ENCODE measurements at places on chromosomes 7 and 10.

DNA sequence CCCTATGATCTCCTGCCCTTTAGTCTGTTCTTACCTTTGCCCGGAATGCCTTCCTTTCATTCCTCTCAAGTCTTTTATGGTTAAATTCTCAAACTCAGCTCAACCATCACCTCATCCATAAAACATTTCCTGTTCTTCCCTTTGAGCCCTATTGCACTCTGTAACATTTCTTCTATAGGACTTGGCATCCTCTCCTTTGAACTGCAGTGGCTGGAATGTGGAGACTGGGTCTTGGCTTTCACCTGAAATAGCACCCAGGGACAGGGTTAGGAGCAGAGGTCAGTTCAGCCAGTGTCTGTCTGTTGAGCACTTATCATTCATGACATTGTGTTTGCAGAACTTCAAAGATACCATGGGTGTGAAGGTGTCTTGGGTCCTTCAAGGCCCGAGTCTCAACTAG, 7.2 kb downstream of the NFE2L3 start:
- no peak for DNase-seq

DNA sequence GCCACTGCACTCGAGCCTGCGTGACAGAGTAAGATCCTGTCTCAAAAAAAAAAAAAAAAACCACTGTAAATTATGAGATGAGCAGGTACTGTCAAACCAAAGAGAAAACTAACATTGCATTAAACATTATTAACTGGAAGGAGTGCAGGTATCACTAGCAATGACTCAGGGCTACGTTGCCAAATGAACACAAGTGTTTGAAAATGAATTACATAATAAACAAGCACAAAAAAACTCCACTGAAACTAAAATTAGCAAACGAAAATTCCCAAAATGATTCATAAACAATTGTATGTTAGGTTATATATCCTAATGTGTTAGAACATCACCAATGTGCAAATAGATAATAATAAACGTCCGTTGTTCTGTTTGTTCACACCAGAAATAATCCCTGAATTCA, 42.8 kb downstream of the NSUN6 start:
- DNase-seq: no peak

DNA sequence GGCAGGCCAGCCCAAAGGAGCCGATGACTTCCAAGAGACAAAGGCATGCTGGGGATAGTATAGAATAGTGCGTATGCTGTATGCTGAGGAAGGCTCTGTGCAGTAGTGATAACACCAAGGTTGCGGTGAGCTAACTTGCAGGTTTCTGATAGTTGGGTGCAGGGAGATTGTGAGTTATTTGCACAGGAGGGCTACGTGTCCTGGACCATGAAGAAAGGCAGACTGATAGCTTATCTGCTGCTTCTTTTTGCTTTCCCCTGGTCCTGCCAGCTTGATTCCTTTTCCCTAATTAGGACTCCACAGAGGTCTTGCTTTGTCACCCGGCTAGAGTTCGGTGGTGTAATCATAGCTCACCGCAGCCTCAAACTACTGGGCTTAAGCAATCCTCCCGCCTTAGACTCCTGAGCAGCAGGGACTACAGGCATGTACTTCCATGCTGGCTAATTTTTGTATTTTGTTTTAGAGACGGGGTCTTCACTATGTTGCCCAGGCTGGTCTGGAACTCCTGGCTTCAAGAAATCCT, 43.9 kb upstream of the ARHGAP12 start:
- no peak for DNase-seq

GRCh38 chr10:16436367-16436757, 448 bp upstream of the PTER start:
- no peak for DNase-seq

GRCh38 chr7:47335557-47336471, 246.1 kb downstream of the TNS3 start:
- DNase-seq: no peak

GRCh38 chr10:49609283-49610113, 612 bp upstream of the SLC18A3 start:
- no peak for DNase-seq

DNA sequence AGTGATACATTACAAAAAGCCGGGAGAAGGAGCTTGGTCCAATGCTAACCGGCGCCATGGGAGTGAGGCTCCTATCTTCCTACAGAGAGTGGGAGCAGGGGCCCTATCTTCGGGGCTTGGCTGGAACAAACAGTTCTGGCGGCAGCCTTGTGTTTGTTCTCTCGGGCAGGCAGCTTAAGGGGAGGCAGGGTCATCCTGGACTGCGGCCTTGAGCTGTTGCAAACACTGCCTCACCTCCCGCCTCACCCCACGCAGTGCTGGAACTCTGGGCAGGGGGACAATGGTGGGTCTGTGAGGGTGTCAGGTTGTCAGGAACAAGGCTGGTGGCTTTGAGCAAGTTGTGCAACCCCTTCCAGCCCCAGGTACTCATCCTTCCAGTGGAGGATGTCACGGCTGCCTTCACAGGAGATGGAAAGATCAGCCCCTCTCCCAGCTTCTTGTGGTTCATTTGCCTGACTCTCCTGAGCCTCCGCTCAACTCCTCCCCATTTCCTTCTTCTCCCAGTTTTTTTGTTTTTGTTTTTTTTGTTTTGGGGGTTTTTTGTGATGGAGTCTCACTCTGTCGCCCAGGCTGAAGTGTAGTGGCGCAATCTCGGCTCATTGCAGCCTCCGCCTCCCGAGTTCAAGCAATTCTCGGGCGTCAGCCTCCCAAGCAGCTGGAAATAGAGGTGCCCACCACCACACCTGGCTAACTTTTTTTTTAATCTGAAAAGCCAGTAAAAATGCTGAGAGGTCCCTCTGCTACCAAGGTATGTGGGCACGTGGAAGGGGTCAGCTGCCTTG, 57.4 kb downstream of the SPOCK2 start:
- no peak for DNase-seq

DNA sequence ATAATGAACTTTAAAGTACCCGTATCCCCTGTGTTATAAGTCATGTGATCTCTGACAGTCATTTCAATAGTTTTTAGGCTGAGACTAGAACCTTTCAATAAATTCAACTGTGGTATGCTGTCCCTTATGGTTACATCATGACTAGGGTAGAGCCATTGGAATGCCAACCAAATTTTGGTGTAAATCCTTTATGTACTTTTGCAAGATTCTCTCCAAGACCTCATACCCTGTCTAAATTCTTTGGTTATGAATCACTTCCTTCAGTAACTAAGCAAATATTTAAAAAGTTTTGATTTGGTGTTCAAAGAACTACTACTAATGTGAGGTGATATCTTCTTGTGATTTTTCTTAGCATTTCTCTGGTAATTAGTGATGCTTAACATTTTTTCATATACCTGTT, 20.8 kb upstream of the OR6B1 start:
- no peak for DNase-seq

DNA sequence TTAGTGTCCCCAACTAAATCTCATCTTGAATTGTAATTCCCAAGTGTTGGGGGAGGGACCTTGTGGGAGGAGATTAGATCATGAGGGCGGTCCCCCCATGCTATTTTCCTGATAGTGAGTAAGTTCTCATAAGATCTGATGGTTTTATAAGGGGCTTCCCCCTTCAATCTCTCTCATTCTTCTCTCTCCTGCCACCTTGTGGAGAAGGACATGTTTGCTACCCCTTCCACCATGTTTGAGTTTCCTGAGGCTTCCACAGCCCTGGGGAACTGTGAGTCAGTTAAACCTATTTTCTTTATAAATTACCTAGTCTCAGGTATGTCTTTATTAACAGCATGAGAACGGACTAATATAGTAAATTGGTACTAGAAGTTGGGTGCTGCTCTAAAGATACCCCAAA, 365.6 kb downstream of the ANKRD7 start:
- no peak for DNase-seq

DNA sequence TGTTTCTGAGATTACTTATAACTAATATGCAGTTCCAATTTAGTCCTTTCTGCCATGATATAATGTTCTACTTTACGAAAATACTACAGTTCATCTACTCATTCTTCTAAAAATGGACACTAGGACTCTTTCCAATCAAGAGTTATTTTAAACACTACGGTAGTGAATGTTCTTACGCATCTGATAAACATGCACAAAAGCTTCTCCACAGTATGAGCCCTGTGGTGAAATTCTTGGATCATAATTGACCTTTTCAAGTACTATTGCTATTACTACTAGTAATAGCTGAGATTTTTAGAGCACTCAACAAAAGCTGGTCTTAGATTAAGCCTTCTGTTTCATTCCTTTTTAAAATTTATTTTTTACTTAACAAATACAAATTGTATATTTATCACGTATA, 106.4 kb downstream of the CH25H start:
- no peak for DNase-seq

GRCh38 chr10:110304394-110304779, 333 bp downstream of the SMNDC1 start:
- no peak for DNase-seq

GRCh38 chr7:83957333-83957732, 237.3 kb downstream of the SEMA3A start:
- DNase-seq: no peak

DNA sequence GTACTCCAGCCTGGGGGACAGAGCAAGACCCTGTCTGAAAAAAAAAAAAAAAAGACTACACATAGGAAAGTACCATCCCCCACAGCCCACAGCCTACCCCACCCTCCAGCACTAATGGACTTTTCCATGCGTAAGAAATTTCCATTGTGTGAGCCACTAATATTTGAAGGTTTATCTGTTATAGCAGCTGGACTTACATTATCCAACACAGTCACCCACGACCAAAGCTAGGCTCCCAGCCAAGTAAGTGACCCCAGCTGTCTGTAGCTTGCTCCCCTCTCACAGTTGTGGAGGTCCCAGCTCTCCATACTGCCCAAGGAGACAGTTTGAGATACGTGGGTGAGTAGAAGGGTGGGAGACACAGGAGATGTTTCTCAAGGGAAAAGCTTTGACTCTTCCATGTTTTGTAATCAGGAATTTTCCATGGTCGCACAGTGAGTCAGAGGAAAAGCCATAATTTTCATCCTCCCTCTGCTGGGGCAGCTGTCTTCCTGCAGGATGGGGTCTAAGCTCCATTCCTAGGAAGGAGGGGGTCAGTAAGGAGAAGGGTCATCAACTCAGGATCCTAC, 57.4 kb downstream of the CAV1 start:
- DNase-seq: no peak

DNA sequence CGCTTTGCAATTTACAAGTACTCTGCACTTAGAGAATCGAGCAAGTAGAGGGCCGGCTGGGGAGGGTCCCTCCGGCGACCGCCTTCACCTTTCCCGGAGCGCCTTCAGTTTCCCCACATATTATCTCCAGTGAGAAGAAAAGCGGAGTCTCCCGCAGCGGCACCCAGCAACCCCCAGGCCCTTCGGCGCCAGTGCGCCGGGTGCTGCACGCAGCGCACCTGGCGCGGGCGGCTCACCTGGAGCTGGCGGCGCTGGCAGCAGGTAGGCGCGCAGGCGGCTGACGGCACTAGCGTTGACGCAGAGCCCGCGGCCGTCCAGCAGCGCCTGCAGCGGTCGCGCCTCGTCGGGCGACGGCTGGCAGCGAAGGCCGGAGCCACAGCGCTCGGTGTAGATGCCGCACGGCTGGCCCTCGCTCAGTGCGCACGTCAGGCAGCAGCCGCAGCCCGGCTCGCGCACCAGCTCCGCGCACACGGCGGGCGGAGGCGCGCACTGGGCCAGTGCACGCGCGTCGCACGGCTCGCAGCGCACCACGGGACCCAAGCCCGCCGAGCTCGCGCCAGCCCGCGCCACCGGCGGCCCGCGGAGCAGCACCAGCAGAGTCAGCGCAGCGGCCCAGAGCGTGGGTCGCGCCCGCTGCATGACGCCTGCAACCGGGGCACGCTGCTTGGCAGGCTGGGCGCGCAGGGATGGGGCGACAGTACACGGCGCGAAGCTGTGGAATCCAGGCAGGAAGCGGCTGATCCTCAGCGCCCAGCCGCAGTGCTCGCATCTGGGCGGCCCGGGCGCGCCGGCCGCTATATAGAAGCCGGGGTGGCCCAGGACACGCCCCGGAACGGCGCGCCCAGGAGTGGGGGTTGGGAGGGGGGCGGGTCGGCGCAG, at the start of gene IGFBP3:
Gene IGFBP3, minus strand, starts transcription at position 771 of the 879 bp plus-strand sequence. Its CDS starts 132 bp downstream, at position 639.
- no peak for DNase-seq

- DNase-seq: no peak
Observed at GRCh38 chr10:78224602-78225001, 190.9 kb downstream of the RPS24 start.

- DNase-seq: no peak
Observed at GRCh38 chr7:107816011-107816566, 13.1 kb upstream of the SLC26A3 start.

GRCh38 chr10:84654671-84655070, 326.3 kb downstream of the CCSER2 start:
- peak; percentile 11 for DNase-seq

GRCh38 chr7:106421181-106421762, 136.5 kb upstream of the NAMPT start:
- peak; percentile 39 for DNase-seq

- DNase-seq: no peak
Observed at GRCh38 chr10:100685331-100685730, 60.1 kb upstream of the PAX2 start.

- DNase-seq: no peak
Observed at GRCh38 chr7:155705623-155706360, 61.3 kb downstream of the RBM33 start.

GRCh38 chr10:1175956-1176565, 119.9 kb downstream of the WDR37 start:
- no peak for DNase-seq

DNA sequence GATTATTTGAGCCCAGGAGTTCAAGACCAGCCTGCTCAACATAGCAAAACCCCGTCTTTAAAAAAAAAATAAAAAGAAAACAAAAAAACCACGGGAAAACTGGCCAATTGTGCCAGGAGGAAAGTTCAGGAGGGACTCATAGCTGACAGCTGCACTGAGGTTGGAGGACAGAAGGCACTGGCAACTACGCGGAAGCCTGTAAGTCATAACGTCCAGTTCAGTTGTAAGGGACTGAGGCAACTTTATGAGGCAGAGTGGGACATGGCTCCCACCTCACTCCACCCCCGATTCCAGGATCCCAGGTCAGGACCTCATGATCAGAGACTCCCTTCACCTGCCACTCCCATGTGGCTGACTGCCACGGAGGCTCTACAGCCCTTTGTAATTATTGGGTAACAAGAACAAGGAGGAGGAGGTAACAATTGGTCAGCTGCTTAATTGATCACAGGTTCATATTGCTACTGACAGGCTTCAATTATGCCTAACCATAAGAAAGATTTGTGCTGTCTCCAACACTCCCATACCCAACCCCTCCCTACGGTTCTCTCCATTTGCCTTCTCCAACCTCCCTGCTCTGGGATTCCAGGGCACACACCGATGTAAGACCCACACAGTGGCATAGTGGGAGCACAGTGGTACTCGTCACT, 1.9 kb upstream of the CCL24 start:
- no peak for DNase-seq

GRCh38 chr10:82211346-82211745, 336.4 kb downstream of the NRG3 start:
- no peak for DNase-seq

GRCh38 chr7:16344927-16345326, 76.4 kb downstream of the CRPPA start:
- DNase-seq: no peak
